HTR-8/SVneo (cell line): ENCODE measurements at places on chromosomes 12 and 14.
A peak's percentile ranks its signal among the peaks of the same experiment; 100 is the strongest.

GRCh38 chr14:55433880-55434804, 6.3 kb downstream of the TBPL2 start:
- DNase-seq, result no peak

GRCh38 chr12:12557733-12558132, 4.9 kb downstream of the DUSP16 start:
- no peak for DNase-seq

- DNase-seq, result no peak
Measured at GRCh38 chr12:129903956-129904829, at the start of gene TMEM132D. TSS of gene TMEM132D (minus strand) at chr12:129904025.

- DNase-seq, result no peak
Measured at GRCh38 chr12:39010406-39010805, 105.0 kb upstream of the CPNE8 start.

GRCh38 chr12:108751821-108752220, 20.5 kb upstream of the CORO1C start:
- DNase-seq, result no peak

DNA sequence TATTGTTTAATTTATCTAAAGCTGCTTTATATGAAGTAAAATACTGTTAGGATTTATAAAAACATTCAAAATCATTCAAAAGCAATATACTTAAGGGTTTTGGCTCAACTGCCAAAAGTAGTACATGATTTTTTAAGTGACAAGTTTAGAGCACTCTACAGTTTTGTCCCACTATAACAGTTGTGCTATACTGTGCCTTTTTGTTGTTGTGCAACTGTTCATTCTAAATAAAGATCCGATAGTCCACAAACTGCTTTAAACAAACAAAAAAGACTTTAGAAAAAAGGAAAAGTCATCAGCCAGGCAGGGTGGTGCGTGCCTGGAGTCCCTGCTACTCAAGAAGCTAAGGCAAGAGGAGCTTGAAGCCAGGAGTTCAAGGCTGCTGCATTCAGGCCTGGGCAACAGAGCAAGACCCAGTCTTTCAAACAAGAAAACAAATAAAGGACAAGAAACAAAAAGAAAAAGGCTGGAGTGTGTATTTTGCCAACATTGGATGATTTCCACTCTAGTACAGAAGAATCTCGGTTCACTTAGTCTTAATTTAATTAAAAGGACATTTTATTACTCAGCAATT, 7.3 kb downstream of the C2CD5 start:
- no peak for DNase-seq

- no peak for DNase-seq
Measured at GRCh38 chr12:45200491-45201043, 15.3 kb upstream of the ANO6 start.

DNA sequence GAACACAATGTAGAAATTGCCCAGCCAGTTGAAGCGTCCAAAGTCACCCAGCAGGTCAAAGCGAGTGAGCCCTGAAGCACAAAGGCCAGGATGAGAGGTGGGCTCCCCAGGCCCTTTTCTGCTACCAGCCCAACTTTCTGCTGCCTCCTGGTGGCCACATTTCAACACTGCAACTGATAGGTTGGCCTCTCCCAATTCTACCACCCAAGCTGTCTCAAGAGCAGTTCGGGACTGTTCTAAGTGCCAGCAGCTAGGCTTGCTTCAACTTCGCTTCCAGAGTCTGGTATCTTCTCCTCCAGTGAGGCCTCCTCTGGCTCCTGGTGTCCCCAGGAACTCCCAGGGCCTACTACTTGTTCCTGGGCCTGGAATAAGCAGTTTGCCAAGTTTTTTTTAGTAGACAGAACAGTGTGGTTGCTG, 3.4 kb upstream of the DHH start:
- peak; percentile 53 for DNase-seq

DNA sequence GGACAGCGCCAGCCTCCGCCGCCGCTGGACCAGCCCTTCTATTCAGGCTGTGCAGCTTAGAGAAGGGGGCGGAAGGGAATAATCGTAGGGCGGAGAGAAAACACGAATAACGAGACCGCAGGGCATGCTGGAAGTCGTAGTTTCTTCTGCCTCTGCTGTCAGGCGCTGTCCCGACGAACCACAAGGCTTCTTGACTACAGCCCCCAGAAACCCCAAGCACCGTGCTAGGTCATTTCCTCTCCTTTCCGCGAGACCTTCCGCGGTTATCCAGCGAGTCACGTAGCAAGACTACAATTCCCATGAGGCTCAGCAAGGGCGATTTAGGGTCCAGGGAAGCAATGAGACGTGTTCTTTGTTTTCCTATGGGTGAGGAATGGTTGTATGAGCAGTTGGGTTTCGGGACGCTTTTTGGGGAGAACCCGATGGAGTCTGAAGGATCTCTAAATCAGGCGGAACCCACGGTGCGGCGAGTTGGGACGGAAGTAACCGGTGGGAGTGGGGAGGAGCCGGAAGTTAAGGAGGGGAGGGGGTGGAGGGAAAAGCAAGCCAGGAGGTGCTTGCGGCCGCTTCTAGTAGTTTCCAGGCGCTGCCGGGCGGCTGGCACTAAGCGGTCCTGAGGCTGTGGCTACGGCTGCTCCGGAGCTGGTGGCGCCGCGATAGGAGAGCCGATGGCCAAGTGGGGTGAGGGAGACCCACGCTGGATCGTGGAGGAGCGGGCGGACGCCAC, at the start of the genes AHSA1 and VIPAS39:
Gene AHSA1 (plus strand): TSS at position 572 of the 727 bp plus-strand sequence. CDS start 97 bp downstream, at position 669.
Gene VIPAS39 (minus strand): TSS at position 80 of the 727 bp plus-strand sequence. CDS start 3,499 bp downstream, outside the sequence.
- peak; percentile 98 for DNase-seq

DNA sequence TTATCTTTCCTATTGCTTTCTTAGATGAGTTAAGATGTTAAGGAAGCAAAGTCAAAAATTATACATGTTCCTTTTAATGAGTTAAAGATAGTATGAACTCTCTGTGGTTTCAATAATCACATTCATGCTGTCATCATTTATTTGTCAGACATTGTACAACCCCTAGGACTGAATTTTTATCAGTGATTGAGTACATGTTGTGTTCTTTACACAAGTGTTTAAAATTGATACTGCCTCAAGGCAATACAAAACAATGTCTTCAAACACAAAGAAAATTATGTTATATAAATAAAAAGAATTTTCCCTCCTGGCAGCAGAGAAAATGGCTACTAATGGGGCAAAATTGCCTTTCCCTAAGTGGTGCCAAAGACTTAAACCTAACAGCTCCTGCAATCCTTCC, 34.6 kb upstream of the KCNJ8 start:
- DNase-seq, result no peak

DNA sequence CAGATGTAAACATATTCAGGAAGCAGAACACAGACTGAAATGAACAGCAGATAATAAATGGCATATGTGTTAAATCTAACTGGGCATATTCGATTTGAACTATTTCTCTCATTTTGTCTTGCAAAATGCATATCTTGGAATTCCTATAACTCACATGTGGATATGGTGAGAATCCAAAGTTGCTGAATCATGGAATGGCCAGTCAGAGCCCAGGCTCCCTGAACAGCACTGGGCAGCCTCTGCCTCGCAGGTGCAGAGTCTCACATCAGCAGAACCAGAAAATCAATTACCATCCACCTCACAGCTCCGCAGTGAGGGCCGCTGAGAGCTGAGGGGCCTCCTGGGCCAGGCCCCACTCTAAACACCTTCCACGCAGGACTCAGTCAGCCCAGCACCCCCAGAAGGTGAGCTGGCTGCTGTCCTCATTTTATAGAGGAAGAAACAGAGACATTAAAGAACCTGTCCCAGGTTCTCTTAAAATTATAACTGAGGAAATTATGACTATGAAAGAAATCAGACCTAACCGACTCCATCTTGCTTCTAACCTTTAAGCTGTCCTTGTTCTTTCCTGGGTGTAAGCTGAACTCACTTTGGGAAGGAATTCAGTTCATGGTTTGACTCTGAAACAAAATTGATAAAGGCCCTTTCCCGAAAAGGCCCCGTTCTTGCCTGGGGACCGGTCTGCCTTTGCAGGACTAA, 269.1 kb upstream of the SFSWAP start:
- no peak for DNase-seq

GRCh38 chr14:39276005-39276404, 42.3 kb downstream of the MIA2 start:
- DNase-seq, result no peak

GRCh38 chr12:1504304-1504894, 90.0 kb downstream of the FBXL14 start:
- no peak for DNase-seq

- no peak for DNase-seq
Measured at GRCh38 chr12:125455556-125455955, 390.3 kb downstream of the AACS start.

GRCh38 chr14:66745078-66745477, 237.1 kb downstream of the GPHN start:
- no peak for DNase-seq

GRCh38 chr12:65156366-65156841, 13.0 kb upstream of the LEMD3 start:
- no peak for DNase-seq

DNA sequence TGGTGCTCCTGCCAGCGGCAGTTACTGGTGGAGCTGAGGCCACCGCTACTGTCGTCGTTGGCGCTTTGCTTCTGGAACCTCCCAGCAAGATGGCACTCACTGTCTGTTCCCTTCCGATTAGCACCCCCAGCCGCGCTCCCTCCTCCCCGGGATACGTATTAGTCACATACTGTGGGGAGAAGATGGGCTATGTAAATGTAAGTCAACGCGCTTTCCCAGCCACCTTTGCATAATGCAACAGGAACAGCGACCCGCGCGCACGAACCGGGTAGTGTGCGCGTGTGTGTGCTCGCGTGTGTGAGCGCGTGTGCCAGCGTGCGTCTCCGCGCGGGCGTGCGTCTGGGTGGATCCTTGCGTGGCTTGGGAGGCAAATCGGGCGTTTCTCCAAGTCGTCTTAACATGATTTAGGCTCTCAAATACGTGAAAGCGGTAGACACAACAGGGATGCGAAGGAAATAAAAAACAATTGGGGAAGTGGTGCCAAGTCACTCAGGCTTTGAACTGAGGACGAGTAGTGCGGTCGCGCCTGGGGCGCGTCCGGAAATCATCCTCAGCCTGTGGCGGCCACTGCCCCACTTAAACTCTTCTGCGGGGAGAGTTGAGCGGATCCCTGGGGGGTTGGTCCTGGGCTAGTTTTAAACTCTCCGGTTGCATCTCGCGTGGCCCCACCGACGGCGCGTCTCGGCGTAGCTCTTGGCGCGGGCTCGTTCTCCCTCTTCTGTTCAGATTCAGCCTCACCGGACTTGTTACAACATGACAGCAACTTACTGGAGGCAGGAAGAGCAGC, 1.8 kb downstream of the FLRT2 start:
- peak; percentile 37 for DNase-seq

DNA sequence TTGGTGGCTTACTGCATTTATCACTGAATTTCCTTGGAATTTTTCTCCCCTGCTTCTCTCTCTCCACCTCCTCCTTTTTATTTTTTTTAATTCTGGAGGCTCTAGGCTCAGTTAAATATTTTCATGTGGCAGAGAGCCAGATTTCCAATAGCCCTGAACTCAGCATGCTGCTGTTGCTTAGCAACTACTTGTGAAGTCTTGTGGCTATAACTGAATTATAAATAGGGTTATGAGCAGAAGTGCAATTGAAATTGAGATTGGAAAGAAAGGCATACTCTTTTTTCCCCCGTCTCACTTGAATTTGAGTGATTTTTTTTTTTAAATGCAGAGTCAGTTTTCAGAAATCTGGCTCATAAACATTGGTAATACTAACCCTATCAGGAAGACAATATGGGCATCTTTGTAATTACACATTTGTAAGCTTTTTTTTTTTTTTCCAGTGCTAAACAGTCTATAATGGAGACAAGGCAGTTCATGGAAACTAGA, 38.3 kb downstream of the ATF7IP start:
- DNase-seq, result no peak

- DNase-seq, result no peak
Measured at GRCh38 chr12:41950455-41950854, 194.2 kb downstream of the GXYLT1 start.

DNA sequence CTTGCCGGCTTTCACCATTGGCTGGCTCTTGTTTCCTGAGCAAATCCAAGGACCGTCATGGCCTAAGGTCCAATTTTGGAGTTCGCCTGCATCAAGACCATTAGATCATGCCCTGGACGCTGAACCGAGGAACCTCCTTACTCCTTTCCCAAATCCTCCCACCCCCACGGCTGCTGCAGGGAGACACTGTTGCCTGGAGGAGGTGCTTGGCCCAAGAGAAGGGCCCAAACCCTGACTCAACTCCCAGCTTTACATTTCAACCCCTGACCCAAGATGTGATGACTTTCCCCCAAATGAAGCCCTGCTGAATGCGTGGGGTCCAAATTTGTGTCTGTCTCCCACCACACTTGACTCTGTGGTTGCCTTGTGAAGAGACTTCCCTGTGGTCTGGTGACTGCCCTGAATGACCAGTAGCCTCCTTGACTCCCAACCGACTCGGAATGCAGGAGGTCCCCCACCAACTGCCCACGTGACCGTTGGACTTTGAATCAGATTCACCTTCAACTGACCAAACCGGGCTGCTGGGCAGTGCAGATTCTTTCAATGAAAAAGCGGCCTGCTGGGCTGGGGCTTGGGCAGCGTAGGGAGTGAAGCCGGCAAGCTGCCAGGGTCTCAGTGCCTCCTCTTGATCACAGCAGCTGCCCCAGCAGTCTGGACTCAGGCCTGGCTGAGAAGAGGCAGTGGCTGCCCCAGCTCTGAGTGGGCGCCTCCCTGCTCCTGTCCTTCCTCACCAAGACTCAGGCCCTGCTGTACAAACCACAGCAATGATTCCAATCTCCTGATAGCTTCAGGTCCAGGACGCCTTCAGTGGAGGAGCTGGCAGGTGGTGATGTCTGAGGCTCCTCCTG, 46.7 kb upstream of the OASL start:
- DNase-seq, result no peak

GRCh38 chr12:71032933-71033332, 112.4 kb upstream of the PTPRR start:
- no peak for DNase-seq

GRCh38 chr12:55642267-55642666, 5.6 kb downstream of the OR10P1 start:
- no peak for DNase-seq

- DNase-seq, result no peak
Measured at GRCh38 chr14:25943329-25943728, 654.5 kb downstream of the NOVA1 start.

DNA sequence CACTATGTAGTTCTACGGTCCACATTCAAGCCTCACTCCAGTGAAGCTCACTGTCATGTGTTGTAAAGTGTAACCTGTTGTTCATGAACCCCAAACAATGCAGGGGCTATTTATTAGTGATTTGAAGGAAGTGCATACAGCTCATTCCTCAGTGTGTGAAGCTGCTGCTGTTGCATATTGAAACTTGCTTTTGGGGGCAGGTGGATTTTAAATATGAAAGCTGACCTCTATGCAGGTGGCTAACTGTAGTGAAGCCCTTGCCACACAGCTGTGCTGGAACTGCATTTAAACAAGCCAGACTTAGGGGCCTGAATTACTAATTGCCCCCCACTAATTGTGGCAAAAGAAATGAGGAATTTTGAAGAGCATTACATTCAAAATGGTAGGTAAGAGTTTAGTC, 226.3 kb downstream of the ATP23 start:
- no peak for DNase-seq
